ENCODE measurements at places on chromosomes 4 and X.

DNA sequence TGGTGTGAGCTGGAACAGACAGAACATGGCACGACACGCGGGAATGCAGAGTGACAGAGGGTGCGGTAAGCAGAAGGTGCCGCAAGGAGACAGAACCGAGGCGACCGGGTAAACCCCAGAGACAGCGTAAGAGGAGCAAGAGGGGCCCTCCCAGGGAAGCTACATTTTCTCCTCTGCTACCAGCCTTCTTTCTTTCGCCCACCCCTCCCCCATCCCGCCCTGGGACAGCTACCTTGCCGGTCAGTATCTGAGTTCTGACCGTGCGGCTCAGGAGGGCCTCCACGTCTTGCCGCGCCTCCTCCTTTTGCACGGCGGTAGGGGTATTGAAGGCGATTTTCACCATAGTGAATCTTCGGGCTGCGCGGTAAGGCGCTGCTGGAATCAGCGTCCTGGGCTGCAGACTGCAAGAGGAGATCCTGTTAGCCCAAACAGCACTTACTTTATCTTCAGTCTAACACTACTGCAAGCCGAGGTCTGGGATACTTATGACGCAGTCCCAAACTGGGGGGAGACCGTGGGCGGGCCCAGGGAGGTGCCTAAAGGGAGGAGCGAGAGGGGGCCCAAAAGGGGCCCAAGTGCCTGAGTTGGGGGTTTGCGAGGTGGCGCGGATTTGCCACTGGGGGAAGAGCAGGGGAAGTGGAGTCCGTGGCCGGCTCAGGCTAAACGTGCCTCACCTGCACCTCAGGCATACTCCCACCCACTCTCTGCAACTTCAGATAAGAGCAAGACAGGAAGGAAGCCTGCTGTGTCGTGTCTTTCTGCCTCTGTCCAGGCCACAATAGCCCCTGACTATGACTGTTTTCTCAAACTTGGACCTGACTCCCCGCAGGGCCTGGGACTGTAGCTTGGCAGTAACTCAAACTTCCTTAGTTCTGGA lies at the start of gene ITM2A:
Gene ITM2A (minus strand): TSS at position 462 of the 877 bp plus-strand sequence. CDS start 119 bp downstream, at position 343.
- DNase-seq: peak; percentile 73

DNA sequence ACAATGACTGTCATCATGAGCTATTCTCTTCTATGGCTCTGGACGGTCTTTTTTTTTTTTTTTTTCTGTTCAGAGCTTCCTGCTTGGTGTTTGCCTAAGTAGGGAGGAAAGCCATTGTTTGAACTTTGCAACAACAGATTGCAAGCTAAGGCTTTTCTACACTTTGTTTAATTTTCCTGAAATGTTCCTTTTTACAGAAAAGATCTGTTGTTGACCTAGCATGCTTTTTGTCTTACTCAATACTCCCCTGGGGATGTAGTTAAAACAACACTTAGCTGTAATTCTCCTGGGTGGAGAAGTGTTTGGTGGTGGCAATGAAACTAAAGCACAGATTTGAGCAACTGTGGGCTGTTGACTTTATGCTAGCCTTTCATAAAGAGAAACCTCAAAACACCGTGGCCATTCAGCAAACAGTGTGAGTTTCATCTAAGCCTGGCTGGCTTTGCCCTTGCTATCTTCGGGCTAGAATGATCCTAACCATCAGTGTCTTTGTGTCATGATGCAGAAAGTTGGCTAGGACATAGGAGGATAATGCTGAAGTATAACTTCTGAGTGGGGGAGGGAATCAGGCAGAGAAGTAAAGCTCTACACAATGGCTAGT lies 110.5 kb downstream of the ANXA3 start:
- no peak for DNase-seq

- no peak for DNase-seq
Observed at GRCh38 chrX:100379388-100379986, 30.6 kb downstream of the PCDH19 start.

DNA sequence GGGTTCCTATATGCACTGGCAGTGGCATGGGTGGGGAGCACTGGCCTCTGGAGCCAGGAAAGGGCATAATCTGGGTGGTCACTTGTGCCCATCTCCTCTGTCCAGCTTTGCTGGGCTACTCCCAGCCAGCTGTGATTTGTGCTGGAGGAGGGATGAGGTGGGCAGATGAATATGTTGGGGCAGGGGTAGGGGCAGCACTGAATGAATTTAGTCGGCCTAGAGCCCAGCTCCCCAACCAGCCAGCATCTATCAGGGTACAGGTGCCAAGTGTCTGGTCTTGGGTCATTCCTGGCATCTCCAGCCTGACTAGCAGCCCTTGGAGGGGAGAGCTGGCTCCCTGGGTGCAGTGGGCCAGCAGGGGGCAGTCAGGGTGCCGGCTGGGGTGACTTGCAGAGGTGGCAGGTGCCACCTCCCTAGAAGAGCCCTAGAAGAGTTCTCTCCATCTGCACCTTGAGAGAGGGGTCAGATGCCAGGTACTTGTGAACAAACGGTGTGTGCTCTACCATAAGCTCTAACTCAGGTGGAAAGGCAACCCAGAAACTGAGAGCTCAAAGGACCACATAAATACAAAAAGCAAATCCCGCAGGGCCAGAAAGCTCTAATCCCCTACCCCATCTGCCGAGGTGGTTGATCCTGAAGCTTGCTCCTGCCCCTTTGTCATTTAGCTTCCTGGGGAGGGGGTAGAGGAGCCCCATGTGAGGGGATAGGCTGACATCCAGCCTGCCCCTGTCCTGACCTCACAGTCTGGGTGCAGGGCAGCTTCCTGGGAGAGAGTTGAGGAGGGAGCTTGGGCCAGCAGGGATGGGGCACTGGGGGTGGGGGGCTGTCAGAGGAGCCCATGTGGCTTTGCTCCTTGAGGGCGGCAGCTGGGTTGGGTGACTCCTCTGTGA lies 2.2 kb downstream of the SORCS2 start:
- DNase-seq: no peak

- DNase-seq: no peak
Observed at GRCh38 chr4:184958923-184959210, 59.4 kb upstream of the HELT start.

All from CD4-positive, alpha-beta T cell treated with Interleukin-10 for 1 hour (primary cell).